ENCODE measurements at places on chromosomes 16 and 17.

- DNase-seq = no peak
Observed at GRCh38 chr16:23967775-23968174, 132.0 kb downstream of the PRKCB start.

DNA sequence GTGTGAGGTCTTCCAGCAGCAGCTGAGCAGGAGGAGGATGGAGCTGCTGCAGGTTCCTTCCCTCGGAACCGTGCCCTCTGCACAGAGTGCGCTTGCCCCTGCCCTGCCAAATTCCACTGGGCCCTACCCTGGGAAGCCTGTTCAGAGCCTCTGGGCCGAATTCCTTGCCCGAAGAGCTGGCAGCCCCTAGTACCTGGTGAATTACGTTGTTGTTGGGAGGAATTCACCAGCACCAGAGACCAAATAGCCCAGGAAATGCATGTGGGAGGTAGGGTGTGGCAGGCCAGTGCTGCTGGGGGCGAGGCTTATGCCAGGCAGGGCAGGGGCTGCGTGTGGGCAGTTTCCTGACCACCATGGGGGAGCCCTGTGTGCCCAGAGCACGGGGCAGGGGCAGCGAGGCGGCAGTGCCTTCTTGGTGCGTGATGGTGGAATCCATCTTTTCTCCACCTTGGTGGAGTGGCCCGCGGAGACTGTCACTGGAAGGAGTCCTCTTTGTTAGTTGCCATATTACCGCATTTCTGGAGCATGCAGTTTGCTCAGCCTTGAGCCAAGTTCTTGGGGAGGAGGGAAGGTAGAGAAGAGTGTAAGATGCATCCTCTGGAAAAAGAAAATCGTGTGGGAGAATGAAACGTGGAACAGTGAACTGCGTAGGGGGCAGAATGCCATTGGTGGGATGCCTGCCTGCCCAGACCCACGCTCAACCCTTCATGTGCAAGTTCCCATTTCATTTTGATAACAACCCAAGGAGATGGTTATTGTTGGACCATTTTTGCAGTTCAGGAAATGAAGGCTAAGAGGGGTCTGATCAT, 2.3 kb downstream of the MRC2 start:
- no peak for DNase-seq

DNA sequence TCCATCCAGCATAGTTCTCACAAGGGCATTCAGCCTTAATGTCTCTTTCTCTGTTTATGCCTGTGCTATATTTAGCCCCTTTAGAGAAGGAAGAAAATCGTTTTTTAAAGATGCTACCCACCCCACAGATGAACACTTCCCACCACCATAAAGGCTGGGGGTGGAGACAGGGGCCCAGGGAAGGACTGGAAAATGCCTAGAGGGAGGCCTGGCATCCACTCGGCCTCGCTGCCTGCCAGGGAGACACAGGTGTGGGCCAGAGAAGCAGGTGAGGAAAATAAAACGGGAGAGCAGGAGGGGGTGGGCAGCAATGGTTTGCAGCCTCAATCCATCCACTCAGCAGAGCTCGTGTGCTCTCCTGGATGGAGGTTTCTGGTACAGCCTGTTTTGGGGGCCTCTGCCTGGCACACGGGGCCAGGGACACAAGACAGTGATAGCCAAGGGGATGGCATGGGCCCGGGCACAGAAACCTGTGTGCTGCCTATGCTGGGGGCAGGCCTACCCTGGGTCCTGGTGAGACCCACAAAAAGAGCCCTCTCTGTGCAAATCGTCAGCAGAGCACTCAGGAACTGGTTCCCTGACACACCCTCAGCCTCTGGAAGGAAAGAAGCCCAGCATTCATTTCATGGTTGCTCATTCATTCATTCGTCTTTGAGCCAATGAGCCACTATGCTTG, 121.4 kb downstream of the C16orf78 start:
- no peak for DNase-seq

- no peak for DNase-seq
Observed at GRCh38 chr17:73379826-73380225, 68.0 kb upstream of the CDC42EP4 start.

GRCh38 chr16:19460397-19460796, 42.7 kb downstream of the TMC5 start:
- no peak for DNase-seq

DNA sequence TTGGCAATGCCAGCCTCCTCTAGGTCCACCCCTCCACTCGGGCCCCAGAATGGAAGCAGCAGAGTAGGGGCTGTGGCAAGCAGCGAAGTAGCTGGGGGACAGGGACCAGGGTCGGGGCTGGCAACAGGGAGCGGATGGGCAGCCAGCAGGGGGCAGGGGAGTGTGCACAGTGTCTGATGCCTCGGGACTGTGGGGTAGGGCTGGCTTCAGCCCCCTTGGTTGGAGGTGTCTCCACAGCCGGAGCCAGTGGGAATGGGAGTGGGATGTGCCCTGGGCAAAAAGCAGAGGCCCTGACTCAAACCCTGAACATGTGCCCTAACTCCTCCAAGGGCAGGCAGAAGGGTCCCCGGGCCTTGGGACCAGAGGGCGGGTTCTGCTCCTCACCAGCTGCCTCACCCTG, 18.5 kb upstream of the ARHGAP27 start:
- no peak for DNase-seq

- no peak for DNase-seq
Observed at GRCh38 chr17:44281570-44281969, 13.6 kb upstream of the SLC4A1 start.

GRCh38 chr17:50953831-50954601, 87.9 kb upstream of the TOB1 start:
- DNase-seq = no peak

- no peak for DNase-seq
Observed at GRCh38 chr16:19344224-19344801, 58.8 kb downstream of the CLEC19A start.

DNA sequence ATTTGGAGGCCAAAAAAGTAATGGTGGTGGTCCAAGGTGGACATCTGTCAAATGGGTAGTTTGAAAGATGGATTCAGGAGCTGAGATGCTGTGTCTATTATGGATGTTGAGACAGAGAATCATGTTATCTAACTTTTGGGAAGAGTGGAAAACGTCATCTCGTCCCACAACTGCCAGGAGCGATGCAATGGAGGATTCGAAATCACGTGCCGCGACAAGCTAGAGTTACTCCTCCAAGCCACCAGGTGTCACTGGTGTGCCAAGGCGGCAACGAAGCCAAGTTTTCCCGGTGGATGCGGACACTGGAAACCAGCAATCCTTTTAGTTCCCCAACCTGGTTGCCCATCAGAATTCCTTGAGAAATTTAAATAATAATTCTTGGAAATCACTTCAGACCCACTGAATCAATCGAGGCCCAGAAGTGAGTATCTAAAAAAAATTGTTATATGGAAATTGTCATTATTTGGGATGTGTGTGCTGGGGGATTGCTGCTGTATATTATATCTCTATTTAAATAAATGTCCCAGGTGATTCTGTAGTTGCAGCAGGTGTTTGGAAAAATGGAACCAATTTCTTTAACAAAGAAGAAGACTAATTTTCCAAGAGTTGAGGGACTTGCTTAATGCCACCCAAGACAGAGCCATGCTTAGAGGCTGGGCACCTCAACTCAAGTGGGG, 206.1 kb downstream of the HAPSTR1 start:
- no peak for DNase-seq

DNA sequence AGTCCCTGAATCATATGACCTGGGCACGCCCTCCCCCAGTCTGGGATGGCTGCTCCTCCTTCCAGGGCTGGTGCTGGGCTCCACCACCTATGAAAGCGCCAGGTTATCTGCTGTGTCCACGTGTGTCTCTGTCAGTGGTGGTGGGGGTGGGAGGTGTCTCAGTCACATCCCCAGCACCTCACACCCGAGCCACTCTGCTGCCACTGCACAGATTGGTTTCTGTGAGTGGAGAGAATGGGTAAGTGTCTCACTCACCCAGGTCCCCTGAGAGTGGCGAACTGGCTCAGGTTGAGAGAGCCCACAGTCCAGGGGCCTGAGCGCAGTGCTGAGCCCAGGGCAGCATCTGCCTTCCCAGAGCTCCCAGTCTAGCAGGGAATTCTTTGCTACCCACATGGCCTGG, 79.0 kb downstream of the PLD6 start:
- DNase-seq = no peak

- no peak for DNase-seq
Observed at GRCh38 chr17:6575596-6575988, 19.2 kb upstream of the PITPNM3 start.

- no peak for DNase-seq
Observed at GRCh38 chr16:73483934-73484711, 436.2 kb upstream of the ZFHX3 start.

- DNase-seq = peak; percentile 3
Observed at GRCh38 chr16:58628845-58629732, 537 bp downstream of the CNOT1 start.

- DNase-seq = no peak
Observed at GRCh38 chr16:68972013-68972412, 128.7 kb downstream of the TANGO6 start.

- no peak for DNase-seq
Observed at GRCh38 chr17:50677851-50678375, 29.8 kb downstream of the ANKRD40 start.

- no peak for DNase-seq
Observed at GRCh38 chr17:19260958-19261357, 23.8 kb downstream of the EPN2 start.

DNA sequence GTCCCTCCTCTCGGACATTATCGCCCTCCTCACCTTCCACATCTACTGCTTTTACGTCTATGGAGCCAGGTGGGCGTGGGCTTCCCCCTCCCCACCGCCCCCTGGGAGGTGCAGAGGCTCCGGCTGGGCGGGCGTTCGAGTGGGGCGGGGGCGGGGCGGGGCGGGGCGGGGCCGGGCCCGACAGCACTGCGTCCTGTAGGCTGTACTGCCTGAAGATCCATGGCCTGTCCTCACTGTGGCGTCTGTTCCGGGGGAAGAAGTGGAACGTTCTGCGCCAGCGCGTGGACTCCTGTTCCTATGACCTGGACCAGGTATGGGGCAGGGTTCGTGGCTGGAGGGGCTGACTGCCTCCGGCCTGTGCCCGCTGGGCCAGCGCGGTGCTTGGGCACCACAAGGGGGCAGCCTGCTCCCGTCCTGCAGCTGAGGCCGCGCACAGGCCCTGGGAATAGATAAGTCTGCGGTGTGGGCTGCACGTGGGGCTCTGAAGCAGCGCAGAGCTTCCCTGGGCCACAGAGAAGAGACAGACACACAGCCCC, 9.2 kb downstream of the PIGQ start:
- DNase-seq = peak; percentile 35

GRCh38 chr17:45848868-45849535, 4.3 kb downstream of the SPPL2C start:
- DNase-seq = no peak

All from stimulated activated CD4-positive, alpha-beta T cell treated with anti-CD3 and anti-CD28 coated beads, Interleukin-1b, Interleukin-23, amount 100 ng/mL, for 1 hour (primary cell).